ENCODE measurements at places on chromosomes 2 and 18. TPM values are rescaled to one million over a fixed set of nuclear protein-coding genes. Genes with fewer than 3 reads are reported as not detected.

GRCh38 chr18:6547476-6547875 is 132.8 kb upstream of the L3MBTL4 start:
- H3K36me3 ChIP-seq, result no peaks in the 10 kb centered on the region
- peaks cover 23% of the 10 kb centered on the region for H3K4me1 ChIP-seq
- no peaks in the 10 kb centered on the region for H3K27me3 ChIP-seq
- no peak for DNase-seq

DNA sequence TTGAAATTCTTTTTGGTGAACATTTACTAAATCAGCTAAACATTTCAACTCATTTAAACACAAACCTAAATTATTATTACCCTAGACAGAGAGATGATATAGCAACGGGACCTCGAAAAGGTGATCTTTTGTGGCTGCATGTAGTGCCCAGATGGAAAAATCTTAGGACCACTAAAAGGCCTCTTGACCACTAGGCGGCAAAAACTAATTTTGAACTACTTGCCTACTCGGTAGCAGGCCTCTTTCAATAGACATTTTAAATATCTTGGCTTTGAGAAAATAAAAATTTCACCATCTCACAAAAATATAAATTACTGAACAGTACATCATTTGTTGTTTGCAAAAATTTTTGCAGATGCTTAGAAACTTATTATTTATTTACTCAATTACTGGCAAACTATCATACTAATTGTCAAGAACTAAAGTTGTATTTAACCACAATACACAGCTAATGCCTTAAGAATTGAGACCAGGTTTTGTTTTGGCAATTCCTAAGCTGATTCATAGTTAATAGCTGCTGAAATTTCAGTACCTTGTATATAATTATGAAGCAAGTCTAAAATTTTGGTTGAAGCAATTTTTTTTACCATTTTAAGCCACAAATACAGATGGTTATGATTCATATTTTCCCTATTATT is 9.4 kb downstream of the COL3A1 start:
- no peaks in the 10 kb centered on the region for H3K36me3 ChIP-seq
- H3K4me3 ChIP-seq, result peak overlapping the region; percentile 15
- no peaks in the 10 kb centered on the region for H3K4me1 ChIP-seq
- DNase-seq, result no peak
- no peaks in the 10 kb centered on the region for H3K27me3 ChIP-seq

- no peak overlapping the region for H3K4me3 ChIP-seq
- no peaks in the 10 kb centered on the region for H3K27me3 ChIP-seq
- no peak overlapping the region for H3K27ac ChIP-seq
- no peaks in the 10 kb centered on the region for H3K36me3 ChIP-seq
- no peak for DNase-seq
Observed at GRCh38 chr2:215652388-215652787, 216.5 kb upstream of the FN1 start.

The RAX gene
- not detected for total RNA-seq

- H3K36me3 ChIP-seq, result no peaks in the 10 kb centered on the region
- H3K4me1 ChIP-seq, result peaks cover 19% of the 10 kb centered on the region
- H3K27ac ChIP-seq, result no peak overlapping the region
- H3K4me3 ChIP-seq, result no peak overlapping the region
Observed at GRCh38 chr2:42238644-42239288, 69.6 kb downstream of the EML4 start.

The SPDYA gene
- not detected for total RNA-seq

DNA sequence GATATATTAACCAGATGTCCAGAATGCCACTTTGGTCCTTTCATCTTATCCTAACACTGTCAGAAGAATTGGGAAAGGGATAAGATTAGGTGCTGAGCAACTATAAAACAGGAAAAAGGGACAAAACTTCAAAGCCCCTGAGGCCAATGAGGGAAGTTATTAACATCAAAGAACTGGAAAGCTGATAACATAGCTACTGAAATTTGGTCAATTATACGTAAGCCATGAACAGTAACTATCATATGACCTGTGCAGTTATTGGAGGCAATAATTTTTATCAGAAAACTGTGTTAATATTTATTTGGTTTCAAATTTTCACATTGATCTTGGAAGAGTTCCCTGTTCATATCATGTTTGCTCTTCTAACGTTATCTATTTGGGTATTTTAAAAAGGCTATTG is 2.6 kb upstream of the REG3A start:
- no peak overlapping the region for H3K4me3 ChIP-seq
- H3K4me1 ChIP-seq, result no peaks in the 10 kb centered on the region
- no peaks in the 10 kb centered on the region for H3K36me3 ChIP-seq
- H3K27ac ChIP-seq, result no peak overlapping the region
- no peak for DNase-seq
- no peaks in the 10 kb centered on the region for H3K27me3 ChIP-seq

The RAD51AP2 gene
- total RNA-seq, result 0.19 TPM

The RAB27B gene
- total RNA-seq, result 35.9 TPM

The ATIC gene
- 36.2 TPM for total RNA-seq

GRCh38 chr18:77209587-77209986 is 40.1 kb upstream of the GALR1 start:
- DNase-seq, result no peak
- no peak overlapping the region for H3K4me3 ChIP-seq
- no peak overlapping the region for H3K27ac ChIP-seq
- peaks cover 14% of the 10 kb centered on the region for H3K4me1 ChIP-seq
- H3K27me3 ChIP-seq, result no peaks in the 10 kb centered on the region

The CD8B2 gene
- total RNA-seq, result not detected

DNA sequence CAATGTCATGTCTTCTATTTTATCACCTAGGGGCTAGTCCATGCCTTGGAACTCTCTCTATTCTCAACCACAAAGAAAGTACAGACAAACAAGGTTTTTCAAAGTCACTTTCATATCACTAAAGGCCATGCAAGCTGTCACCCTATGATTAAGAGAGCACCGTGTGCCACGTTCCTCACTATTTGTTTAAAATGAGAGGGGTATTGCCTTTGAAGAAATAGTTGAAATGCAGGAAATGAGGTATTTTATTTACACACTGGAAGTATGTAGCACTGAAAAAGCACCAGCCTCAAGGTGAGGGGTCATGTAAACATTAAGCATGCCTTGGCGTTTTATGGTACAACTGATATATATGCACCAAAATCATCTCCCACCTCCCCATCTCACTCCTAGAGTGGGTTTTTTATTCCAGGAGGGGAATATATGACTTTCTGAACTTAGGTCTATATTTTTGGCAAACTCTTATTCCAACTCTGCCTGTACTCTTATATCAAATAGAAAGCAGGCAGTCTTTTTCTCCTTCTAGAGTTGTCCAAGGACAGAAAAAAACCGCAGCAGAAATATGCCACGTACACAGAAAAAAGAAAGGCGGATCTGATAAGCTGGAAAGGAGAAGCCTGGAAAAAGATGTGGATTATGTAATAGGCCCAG is 53.5 kb downstream of the VSNL1 start:
- no peaks in the 10 kb centered on the region for H3K36me3 ChIP-seq
- DNase-seq, result no peak
- no peaks in the 10 kb centered on the region for H3K27me3 ChIP-seq
- peak overlapping the region; percentile 91 for H3K27ac ChIP-seq

- H3K27me3 ChIP-seq, result no peaks in the 10 kb centered on the region
- H3K27ac ChIP-seq, result no peak overlapping the region
- no peaks in the 10 kb centered on the region for H3K4me1 ChIP-seq
- no peak for DNase-seq
- no peak overlapping the region for H3K4me3 ChIP-seq
Observed at GRCh38 chr2:239597216-239597615, 196.4 kb upstream of the HDAC4 start.

- H3K27me3 ChIP-seq, result no peaks in the 10 kb centered on the region
- no peak for DNase-seq
- H3K27ac ChIP-seq, result no peak overlapping the region
- H3K4me3 ChIP-seq, result no peak overlapping the region
- H3K4me1 ChIP-seq, result no peaks in the 10 kb centered on the region
- H3K36me3 ChIP-seq, result no peaks in the 10 kb centered on the region
Observed at GRCh38 chr2:164714471-164714870, 93.2 kb upstream of the GRB14 start.

GRCh38 chr2:173062801-173063200 is 12.8 kb upstream of the MAP3K20 start:
- DNase-seq, result no peak
- no peak overlapping the region for H3K27ac ChIP-seq
- H3K4me3 ChIP-seq, result no peak overlapping the region
- no peaks in the 10 kb centered on the region for H3K4me1 ChIP-seq
- no peaks in the 10 kb centered on the region for H3K27me3 ChIP-seq
- H3K36me3 ChIP-seq, result no peaks in the 10 kb centered on the region

- no peak for DNase-seq
- H3K4me3 ChIP-seq, result no peak overlapping the region
- H3K36me3 ChIP-seq, result no peaks in the 10 kb centered on the region
- no peak overlapping the region for H3K27ac ChIP-seq
- no peaks in the 10 kb centered on the region for H3K4me1 ChIP-seq
Observed at GRCh38 chr2:142290931-142291330, 160.1 kb upstream of the LRP1B start.

GRCh38 chr2:210922419-210922818 is 366.0 kb downstream of the CPS1 start:
- no peak for DNase-seq
- no peaks in the 10 kb centered on the region for H3K36me3 ChIP-seq
- no peak overlapping the region for H3K27ac ChIP-seq
- no peaks in the 10 kb centered on the region for H3K4me1 ChIP-seq
- no peaks in the 10 kb centered on the region for H3K27me3 ChIP-seq

The FZD7 gene
- 4.8 TPM for total RNA-seq

DNA sequence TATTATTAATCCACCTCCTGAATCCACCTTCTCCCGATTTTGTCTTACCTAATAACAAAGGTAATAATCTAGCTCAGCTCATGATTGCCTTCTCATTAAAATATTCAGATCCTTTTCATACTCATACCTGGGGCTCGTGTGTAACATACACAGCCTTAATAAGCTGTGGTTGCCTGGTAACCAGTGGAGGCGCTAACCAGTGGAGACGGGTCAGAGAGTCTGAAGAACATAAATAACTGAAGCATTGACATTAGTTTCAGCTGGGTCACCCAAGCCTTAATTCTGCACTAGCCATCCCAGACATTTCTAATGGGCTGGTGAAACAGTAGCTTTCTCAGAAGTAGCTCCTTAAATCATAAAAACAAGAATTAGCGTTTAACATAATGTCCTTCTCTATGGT is 14.8 kb upstream of the DTNA start:
- no peaks in the 10 kb centered on the region for H3K27me3 ChIP-seq
- no peak overlapping the region for H3K4me3 ChIP-seq
- peaks cover 8% of the 10 kb centered on the region for H3K4me1 ChIP-seq

The FBXO36 gene
- 0.79 TPM for total RNA-seq

GRCh38 chr2:108591163-108591562 is 56.9 kb downstream of the LIMS1 start:
- DNase-seq, result no peak
- no peaks in the 10 kb centered on the region for H3K36me3 ChIP-seq
- no peaks in the 10 kb centered on the region for H3K27me3 ChIP-seq
- H3K4me1 ChIP-seq, result peaks cover 6% of the 10 kb centered on the region
- H3K27ac ChIP-seq, result no peak overlapping the region

The COL4A4 gene
- total RNA-seq, result 0.40 TPM

GRCh38 chr2:196356332-196356731 is 185.0 kb upstream of the STK17B start:
- no peak for DNase-seq
- no peak overlapping the region for H3K4me3 ChIP-seq
- H3K27ac ChIP-seq, result no peak overlapping the region
- no peaks in the 10 kb centered on the region for H3K4me1 ChIP-seq
- H3K36me3 ChIP-seq, result no peaks in the 10 kb centered on the region

The POTEC gene
- not detected for total RNA-seq

GRCh38 chr2:5121642-5122041 is 570.5 kb upstream of the SOX11 start:
- no peaks in the 10 kb centered on the region for H3K4me1 ChIP-seq
- no peaks in the 10 kb centered on the region for H3K36me3 ChIP-seq
- no peak overlapping the region for H3K27ac ChIP-seq
- H3K27me3 ChIP-seq, result no peaks in the 10 kb centered on the region
- DNase-seq, result no peak

- no peaks in the 10 kb centered on the region for H3K36me3 ChIP-seq
- no peak overlapping the region for H3K4me3 ChIP-seq
- no peaks in the 10 kb centered on the region for H3K27me3 ChIP-seq
- no peak overlapping the region for H3K27ac ChIP-seq
Observed at GRCh38 chr2:128360711-128361110, 42.0 kb upstream of the HS6ST1 start.

DNA sequence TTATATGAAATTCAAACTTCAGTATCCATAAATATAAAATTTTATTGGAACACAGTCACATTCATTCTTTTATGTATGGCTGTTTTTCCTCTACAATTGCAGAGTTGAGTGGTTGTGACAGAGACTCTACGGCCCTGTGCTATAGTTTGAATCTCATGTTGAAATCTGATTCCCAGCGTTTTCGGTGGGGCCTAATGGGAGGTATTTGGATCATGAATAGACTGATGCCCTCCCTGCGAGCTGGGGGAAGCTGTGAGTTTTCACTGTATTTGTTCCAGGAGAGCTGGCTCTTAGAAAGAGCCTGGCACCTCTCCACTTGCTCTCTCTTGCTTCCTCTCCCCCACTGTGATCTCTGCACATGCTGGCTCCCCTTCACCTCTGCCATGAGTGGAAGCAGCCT is 1.7 kb downstream of the PFN4 start:
- no peak overlapping the region for H3K4me3 ChIP-seq
- no peak for DNase-seq
- no peaks in the 10 kb centered on the region for H3K27me3 ChIP-seq
- no peak overlapping the region for H3K27ac ChIP-seq
- no peaks in the 10 kb centered on the region for H3K4me1 ChIP-seq

DNA sequence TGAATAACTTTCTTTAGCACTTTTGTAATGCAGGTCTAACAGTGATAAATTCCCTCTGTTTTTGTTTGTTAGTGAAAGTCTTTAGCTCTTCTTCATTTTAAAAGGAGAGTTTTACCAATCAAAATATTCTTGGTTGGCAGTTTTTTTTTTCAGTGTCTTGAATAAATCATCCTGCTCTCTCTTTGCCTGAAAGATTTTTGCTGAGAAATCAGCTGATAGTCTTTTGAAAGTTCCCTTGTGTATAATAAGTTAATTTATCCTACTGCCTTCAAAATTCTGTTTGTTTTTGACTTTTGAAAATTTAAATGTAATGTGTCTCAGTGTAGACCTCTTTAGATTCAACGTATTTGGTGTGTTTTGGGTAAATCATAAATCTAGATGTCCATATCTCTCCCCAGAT is 205.7 kb upstream of the NXPH2 start:
- DNase-seq, result no peak
- H3K4me3 ChIP-seq, result no peak overlapping the region
- H3K4me1 ChIP-seq, result no peaks in the 10 kb centered on the region
- H3K27me3 ChIP-seq, result no peaks in the 10 kb centered on the region
- no peaks in the 10 kb centered on the region for H3K36me3 ChIP-seq

The DAW1 gene
- not detected for total RNA-seq
